Activated T-cell treated with anti-CD3 and anti-CD28 coated beads, Interleukin-2, amount 50 U/mL, for 1 hour (primary cell): ENCODE measurements at places on chromosomes 16 and 17.

DNA sequence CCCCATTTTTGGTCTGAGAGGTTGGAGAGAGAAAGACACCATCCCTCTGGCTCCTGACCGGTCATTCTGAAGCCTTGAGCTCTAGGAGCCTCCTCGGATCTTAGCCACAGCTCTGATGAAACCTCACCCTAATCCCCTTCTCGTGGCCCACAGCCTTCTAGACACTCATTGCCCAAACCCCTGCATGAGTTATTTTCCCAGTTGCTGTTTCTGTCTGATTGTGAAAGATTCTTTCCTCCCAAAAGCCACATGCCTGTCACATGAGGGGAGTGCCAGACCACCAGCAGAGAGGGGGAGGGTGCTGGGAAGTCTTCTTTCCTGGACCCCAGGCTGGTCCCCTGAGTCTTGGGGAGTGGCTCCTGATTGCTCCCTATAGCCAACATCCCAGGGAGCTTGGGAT is 17.6 kb upstream of the ABR start:
- DNase-seq: no peak

DNA sequence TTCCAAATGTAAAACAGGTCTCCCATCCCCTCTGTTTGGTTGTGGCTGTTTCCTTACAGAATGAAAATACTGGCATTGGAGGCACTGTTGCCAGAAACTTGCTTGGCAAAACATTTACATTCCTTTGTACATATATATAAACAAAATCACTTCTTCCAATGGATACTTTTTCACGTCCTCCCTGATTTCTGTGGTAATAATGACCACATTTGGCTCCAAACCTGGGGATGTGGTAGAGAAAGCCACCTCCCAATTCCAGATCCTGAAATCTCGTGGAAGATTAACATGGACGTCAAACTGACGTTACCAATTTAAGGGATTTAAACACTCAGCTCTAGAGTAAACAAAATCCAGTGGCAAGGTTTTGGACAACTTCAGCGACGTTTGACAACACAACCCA is 370.8 kb upstream of the ZFHX3 start:
- DNase-seq: no peak

DNA sequence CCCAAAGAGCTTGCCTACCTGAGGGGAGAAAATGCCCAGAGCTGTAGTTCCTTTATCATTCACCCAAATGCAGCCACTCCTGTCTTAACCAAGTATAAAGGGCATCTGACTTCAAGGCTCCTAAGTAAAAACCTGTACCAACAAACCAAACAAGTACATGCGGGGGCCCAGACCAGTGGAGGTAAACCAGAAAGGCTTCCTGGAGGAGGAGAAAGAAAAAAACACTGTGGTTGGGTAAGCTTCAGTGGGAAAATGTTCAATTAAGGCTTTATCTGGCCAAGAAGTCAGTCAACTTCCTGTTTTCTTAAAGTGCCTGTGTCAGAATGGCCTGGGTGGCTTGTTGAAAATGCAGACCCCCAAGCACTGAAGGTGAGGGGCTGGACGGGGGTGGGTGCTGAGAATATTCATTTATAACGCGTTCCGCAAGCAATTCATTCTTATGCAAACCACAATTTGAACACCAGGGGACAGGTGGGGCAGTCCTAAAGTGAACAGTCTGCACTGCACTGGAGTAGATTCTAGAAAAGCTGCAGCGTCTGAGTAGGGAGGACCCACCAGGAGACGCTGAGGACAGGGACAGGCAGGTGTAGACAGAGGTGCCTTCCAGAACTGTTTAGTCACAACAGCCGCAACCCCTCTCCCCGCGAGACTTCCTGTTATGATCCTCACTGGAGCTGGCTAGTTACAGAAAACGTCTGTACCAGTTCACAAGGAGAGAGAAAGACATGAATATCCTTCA is 467.1 kb downstream of the SOX9 start:
- DNase-seq: no peak

DNA sequence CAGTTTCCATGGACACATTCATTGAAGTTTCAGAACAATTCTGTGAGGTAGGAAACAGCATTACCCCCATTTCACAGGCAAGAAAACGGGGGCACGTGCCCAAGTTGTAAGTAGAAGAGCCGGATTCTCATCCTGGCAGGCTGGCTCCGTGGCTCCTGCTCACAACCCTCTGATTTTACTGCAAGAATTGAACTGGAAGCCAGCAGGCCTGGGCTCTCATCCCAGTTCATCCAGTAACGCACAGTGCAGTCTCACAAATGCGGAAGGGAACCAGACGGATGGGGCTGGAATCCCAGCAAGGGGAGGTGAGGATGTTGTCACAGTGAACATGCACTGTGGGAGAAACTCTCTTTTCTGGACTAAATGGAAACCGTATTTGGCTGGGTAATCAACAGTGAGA is 40.7 kb upstream of the DOC2B start:
- DNase-seq: no peak

DNA sequence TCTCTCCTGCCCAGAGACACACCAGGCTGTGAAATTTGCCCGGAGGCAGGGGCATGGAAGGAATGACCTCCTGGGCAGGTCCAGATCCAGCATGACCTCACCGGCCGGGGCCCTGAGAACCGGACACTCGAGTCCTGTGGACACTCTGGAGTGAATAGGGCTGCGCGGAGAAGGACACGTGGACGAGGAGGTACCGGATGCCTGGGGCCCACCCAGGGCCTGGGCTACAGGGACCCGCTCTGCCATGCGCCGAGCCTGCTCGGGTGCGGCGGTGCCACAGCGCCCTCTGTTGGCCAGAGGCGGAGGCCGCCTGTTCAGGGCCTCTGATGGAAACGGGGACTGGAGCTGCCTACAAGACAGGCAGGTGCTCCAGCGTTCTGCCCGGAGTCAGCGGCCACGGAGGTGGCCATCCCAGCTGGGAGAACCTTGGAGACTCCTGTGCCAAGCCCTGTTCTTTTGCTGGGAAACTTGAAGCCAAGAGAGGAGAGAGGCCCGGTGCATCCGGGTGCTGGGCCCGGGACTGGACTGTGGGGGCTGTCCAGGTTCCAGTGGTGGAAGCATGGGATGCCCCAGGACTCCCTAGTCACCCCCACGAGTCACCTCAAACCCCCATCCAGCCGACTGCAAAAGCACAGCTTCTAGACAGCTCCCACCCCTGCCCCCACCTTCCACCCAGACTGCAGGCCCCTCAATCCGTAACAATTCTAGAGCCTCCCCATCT is 19.3 kb upstream of the NXPH3 start:
- peak; percentile 87 for DNase-seq

GRCh38 chr16:15502041-15502725 is 67.8 kb downstream of the BMERB1 start:
- no peak for DNase-seq

- DNase-seq: peak; percentile 38
Measured at GRCh38 chr16:50841081-50841886, 99.4 kb downstream of the CYLD start.

GRCh38 chr16:6708576-6709215 is 623.9 kb upstream of the RBFOX1 start:
- DNase-seq: no peak

GRCh38 chr17:71187145-71187878 is 933.5 kb upstream of the SOX9 start:
- no peak for DNase-seq

GRCh38 chr16:50274326-50275097 is 8.2 kb downstream of the ADCY7 start:
- DNase-seq: peak; percentile 64
